ENCODE measurements at places on chromosomes 2 and 18.

- DNase-seq: no peak
Observed at GRCh38 chr2:8607606-8608005, 74.2 kb upstream of the ID2 start.

- DNase-seq: no peak
Observed at GRCh38 chr2:40332191-40332826, 119.6 kb downstream of the SLC8A1 start.

GRCh38 chr2:208224802-208225201 is 30.1 kb downstream of the IDH1 start:
- no peak for DNase-seq

DNA sequence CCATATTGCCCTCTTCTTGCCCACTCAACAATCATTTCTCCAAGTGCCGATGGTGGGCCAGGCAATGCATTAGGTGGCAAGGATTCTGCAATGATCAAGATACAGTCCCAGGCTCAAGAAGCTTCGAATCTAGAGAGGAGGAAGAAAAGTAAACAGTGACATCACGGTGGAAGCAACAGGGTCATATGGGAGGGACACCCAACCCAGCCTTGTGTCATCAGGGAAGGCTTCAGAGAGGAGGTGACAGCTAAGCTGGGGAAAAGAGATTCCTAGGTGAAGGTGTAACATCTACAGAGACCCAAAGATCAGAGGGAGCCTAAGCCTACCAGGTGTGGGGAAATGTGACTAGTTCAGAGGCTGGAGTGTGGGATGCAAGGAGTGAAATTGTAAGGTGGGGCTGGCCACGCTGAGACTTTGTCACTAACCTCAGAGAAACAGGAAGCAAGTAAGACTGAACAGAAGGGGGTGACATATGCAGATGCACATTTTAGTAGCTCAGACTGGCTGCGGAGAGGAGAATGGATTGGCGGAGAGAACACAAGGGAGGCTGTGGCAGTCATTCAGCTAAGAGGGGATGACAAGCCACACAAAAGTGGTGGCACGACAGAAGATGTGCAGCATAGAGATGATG is 104.9 kb downstream of the ANKRD44 start:
- no peak for DNase-seq

GRCh38 chr2:173959358-173959884 is 5.8 kb downstream of the SP3 start:
- DNase-seq: no peak

- no peak for DNase-seq
Observed at GRCh38 chr2:60316381-60317033, 236.9 kb downstream of the BCL11A start.

GRCh38 chr18:24819141-24819890 is 358.9 kb downstream of the HRH4 start:
- no peak for DNase-seq

GRCh38 chr2:118632921-118633320 is 214.5 kb downstream of the EN1 start:
- DNase-seq: no peak

DNA sequence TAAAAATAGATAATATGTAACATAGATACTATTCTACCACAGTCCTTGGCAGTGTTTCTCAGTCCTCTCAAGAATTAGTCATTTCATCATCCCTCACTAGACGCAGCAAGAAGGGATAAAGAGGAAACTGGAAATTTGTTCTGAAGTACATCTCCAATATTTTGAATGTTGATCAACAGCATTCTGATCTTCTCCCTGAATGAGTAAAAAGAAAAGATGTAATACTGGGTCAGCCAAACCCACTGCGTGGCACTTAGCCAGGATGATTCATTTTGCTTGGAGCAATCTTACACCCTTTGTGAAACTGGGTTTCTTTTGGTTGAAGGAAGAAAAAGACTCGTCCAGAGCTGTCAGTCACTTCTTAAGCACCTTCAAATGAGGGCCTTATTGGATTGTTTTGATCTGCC is 54.1 kb downstream of the TAF1B start:
- peak; percentile 25 for DNase-seq

DNA sequence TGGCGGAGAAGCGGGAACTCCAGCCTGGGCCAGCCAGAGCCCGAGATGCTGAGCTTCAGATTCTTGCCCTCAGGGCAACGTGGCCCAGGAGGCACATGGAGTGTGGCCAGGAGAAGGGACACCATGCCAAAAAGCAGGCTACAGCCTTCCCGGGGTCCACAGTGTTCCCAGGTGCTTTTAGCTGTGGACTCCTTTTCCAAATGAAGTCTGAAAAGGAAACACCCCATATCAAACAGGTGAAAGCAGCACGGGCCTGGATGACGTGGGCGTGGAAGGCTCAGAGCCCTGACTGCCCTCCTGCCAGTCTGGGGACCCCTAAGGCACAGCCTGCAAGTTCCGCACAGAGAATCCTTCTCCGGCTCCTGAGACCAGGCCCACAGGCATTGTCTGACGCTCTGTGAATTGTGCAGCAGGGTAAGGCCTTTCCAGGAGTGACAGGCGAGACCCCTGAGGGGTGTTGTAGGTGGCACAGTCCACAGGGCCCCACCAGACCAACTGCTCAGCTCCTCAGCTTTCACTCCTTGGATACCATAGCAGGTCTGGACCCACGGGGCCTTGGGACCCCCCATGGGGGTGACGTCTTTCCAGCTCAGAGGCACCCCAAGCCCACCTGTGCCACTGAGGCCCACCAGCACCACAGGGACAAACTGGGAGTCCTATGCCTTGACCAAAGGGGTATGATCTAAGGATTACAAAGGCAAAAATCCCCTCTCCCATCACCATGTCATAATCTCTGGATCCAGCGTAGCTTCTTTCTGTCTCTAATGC is 69.6 kb upstream of the RAB6C start:
- DNase-seq: no peak

Measured in GM06990 (cell line).